NCI-H1694 treated with DMSO at 0.1 percent for 48 hours (cell line): ENCODE measurements at places on chromosomes 2 and 18.
A peak's percentile ranks its signal among the peaks of the same experiment; 100 is the strongest.

GRCh38 chr18:805008-805754, 6.9 kb downstream of the YES1 start:
- no peak for DNase-seq

GRCh38 chr2:42835577-42836371, 43.4 kb upstream of the HAAO start:
- DNase-seq, result no peak

GRCh38 chr2:191976436-191976835, 129.5 kb upstream of the CAVIN2 start:
- no peak for DNase-seq

- no peak for DNase-seq
Measured at GRCh38 chr2:147368306-147368705, 476.5 kb upstream of the ACVR2A start.

GRCh38 chr18:13328213-13328612, 109.7 kb downstream of the LDLRAD4 start:
- no peak for DNase-seq

DNA sequence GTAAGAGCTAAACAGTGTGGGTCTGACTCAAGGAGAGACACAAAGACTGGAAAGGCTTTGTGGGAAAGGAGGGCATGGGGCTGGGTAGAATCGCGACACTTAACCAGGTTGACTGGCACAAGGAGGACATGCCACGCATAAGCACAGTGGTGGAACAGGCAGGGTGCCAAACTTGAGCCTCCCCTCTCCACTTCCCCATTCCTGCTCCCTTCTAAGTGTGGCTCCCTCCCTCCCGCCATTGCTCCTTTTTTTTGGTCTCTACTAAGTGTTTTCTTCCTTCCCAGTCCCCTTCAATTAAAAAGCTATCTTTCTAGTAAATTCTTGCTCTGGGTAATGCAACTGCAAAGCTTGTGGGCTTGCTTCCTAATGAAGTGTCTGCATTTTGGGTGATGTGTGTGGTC, 40.3 kb upstream of the ZFP36L2 start:
- DNase-seq, result no peak

DNA sequence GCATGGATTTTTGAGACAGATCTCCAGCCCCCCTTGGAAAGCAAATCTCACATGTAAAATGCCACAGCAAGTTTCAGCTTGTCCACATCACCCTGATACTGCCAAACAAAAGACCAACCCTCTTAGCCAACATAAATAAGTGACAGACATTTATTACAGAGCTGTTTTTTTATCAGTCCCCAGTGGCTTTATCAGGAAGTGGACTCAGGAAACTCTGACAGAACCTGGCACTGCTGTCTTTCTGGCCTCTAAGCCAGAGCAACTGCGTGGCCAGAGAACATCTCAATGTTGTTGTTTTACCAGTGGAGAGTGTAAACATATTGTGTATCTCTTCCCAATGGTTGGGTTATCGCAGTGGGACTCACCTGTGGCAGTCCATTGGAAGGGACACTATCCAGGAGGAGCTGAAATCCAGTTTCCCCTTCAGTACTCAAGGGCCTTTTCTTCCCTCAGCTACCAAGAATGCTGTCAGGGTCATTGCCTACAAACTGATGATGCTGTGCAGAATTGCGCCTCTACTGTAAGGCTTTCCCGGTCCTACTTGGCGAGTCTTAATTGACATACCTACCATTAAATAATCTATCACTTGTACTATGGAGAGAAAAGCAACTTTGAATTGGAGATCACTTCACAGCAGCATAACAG, 22.0 kb downstream of the SLC14A1 start:
- no peak for DNase-seq

- DNase-seq, result no peak
Measured at GRCh38 chr18:2687390-2688001, 32.0 kb downstream of the SMCHD1 start.

- DNase-seq, result no peak
Measured at GRCh38 chr18:76275727-76276313, 219.2 kb downstream of the ZNF516 start.

- peak; percentile 51 for DNase-seq
Measured at GRCh38 chr2:6564326-6564725, 301.4 kb downstream of the CMPK2 start.

DNA sequence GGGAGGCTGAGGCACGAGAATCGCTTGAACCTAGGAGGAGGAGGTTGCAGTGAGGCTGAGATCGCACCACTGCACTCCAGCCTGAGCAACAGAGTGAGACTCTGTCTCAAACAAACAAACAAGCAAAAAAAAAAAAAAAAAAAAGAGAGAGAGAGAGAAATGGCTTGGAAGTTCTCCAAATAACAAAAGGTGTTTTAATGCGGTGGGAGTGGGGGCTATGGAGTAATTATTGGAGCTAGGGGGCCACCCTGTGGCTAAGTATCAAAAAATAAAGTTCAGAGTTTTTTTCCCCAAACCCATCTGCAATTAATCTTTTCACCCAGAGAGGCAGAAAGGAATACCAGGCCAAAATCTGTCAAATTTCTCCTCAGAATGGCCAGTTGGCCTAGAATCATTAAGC, 23.0 kb upstream of the CEP68 start:
- DNase-seq, result peak; percentile 54

DNA sequence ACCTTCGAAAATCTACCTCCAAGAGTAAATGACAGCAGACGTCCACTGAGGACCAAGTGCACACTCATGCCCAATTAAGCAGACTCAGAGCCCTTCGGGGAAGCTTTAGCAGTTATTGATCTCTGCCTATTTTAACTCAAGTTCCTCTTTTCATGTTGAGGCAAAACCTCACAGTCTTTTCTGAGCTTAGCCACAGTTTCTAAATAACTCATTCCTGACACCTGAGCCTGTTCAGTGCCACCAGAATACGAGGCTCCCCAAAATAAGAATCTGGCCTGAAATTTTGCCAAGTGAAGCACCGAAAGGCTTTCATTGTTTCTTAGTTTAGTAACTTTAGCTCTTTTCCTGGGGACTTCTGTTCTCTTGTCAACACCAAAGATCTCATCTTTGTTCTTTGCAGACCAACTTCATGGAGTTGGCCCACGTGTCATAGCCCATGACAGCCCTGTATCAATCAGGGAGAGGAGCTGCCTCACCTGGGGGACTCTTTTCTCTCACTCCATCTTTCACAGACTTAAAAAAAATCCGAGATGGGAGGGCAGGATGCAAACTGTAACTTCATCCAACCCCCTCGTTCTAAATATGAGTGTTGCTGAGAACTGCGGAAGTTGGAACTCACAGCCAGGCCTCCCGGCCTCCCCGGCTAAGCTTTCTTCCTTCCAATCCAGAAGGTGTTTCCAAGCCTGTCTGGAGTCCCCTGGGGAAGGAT, 22.2 kb downstream of the INPP5D start:
- DNase-seq, result no peak

GRCh38 chr18:55863876-55864275, 275.9 kb upstream of the TCF4 start:
- peak; percentile 96 for DNase-seq

DNA sequence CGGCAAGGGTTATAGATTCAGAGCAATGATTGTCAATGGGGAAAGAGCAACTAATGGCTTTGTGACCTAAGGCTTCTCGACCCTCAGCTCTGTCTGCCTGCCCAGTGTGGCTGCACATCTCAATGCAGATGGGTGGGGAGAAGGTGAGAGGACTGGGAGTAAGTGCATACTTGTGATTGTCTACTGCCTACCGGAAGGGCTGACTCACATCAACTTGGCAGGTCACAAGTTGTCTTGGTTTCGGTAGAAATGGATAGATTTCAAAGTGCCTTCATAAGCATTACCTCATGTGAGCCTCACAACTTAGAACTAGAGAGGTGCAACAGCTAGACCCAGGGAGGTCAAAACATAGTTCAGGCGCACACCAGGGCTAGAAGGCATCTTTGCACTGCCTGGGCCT, 29.4 kb downstream of the STAT1 start:
- no peak for DNase-seq

- no peak for DNase-seq
Measured at GRCh38 chr2:209872675-209873074, 101.0 kb downstream of the UNC80 start.

DNA sequence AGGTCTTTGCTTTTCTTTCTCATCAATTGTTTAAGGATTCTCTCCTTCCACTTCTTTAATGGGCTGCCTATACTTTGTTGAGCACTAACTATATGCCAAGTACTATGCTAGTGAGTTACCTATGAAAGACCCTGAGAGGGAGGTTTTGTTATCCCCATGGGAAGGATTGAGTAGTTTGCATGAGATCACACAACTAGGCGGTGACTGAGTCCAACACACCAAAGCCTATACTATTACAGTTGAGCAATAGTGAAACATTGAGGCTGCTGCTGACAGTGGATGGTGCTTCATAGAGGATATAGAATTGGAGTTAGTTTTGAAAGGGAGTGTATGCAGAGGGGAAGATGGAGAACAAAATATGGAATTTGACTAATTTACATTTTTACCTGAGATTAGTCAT, 15.8 kb downstream of the NABP1 start:
- DNase-seq, result no peak

- DNase-seq, result no peak
Measured at GRCh38 chr2:219631406-219631891, 4.0 kb downstream of the SLC4A3 start.

DNA sequence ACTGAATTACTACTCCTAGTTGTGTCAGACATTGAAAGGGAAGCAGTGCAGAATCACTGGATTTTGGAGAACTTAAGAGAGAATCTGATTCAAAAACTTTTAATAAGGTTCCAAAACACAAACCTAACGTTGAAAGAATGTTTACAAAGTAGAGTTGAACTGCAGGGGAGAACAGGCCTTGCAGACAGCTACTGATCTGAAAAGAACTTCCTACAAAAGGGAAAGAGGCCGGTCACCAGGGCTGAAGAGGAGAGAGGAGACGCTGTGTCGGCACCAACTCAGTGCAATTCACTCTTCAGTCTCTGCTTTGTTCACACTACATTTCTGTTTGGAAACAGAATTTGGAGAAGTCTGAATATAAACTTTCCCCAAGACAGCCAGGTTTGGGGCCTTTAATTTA, 124.0 kb downstream of the GAREM1 start:
- no peak for DNase-seq

GRCh38 chr2:149080099-149080498, 41.6 kb downstream of the LYPD6B start:
- peak; percentile 17 for DNase-seq

- no peak for DNase-seq
Measured at GRCh38 chr2:232592772-232593395, 40.5 kb upstream of the EFHD1 start.

DNA sequence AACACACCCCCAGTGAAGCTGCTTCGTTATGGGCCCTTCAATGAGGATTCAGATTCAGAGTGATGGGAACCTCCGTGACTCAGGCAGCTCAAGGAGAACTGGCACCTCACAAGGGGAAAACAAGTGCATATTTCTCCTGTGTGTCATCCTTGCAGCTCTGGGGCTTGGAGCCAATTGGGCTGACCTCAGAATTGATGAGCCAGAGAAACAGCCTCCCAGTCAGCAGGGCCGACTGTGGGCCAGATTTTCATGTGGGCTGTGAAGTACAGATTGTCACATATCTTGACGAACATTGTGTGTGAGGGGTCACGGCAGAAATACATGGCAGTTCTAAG, 189.6 kb upstream of the SP5 start:
- no peak for DNase-seq

- DNase-seq, result no peak
Measured at GRCh38 chr2:164984428-164984827, 29.1 kb upstream of the SLC38A11 start.

GRCh38 chr18:29041976-29042375, 865.0 kb upstream of the CDH2 start:
- no peak for DNase-seq

- DNase-seq, result no peak
Measured at GRCh38 chr2:42360493-42360889, 526 bp downstream of the COX7A2L start.

- no peak for DNase-seq
Measured at GRCh38 chr2:72148003-72148836, 558 bp upstream of the CYP26B1 start.

- no peak for DNase-seq
Measured at GRCh38 chr2:217733461-217733860, 269.3 kb downstream of the TNS1 start.

DNA sequence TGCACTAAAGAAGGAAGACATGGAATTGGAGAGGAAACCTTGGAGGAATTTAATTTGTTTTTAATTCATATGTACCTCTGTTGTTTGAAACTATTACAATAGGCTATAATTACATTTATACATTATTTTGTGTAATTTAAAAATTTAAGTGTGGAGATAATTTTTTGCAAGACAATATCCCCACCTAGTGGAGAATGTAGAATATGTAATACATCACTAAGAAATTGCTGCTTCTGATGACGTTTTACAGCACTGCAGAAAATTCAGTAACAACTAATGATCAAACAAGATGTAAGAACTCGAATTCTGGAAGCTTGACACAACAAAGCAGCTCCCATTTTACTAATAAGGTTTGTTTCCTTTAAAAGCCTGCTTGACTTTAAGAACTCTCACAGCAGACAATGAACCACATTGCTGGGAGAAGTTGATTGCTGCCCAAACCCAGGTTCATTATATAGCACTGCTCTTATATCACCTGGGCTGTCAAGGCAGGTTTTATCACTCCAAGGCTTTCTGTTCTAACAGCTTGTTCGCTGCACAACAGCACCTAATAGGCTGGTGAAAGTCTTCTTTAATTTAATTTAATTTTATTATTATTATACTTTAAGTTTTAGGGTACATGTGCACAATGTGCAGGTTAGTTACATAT, 53.4 kb downstream of the THADA start:
- DNase-seq, result peak; percentile 62

DNA sequence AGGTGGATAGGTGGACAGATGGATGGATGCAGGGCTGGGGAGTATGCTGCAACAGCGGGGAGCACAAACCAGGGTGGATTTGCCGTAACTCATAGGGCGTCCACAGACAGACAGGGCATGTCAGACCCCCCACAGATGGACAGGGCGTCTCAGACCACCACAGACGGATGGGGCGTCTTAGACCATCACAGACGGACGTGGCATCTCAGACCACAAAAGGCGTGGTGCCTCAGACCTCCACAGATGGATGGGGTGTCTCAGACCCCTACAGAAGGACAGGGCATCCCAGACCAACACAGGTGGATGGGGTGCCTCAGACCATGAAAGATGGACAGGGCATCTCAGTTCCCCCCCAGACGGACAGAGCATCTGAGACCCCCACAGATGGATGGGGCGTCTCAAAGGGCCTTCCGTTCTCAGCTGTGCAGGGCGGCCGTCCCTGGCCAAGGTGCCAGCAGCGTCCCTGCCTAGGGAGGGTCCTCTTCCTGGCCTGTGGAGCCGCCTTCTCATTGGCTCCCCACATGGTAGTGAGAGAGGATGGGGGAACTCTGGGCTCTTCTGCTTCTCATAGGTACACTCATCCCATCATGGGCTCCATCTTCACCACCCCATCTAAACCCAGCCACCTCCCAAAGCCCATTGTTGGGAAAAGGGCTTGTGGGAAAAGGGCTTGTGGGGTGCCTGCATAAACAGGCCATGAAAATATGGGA, 2.1 kb downstream of the ANKMY1 start:
- DNase-seq, result no peak

- no peak for DNase-seq
Measured at GRCh38 chr2:53631313-53632125, 136.1 kb upstream of the CHAC2 start.
